ENCODE measurements at places on chromosomes 12 and 14.

DNA sequence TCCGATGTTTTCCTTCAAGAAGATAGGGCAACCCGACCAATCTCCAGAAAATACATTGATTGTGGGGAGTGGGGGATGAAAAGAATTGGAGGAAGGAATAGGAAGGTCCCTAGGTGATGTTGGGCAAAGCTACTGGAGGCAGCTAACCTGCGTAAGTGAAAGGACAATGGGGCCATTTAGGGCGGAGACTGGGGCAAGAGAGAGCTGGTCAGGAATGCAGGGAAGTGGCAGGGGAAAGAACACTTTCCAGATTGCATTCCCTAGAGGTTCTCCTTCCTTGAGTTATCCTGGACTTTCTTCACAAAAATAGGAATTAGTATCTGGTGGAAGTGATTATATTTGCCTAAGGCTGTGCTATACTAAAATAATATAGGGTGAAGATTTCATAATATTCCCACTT, 151.8 kb upstream of the HMGA2 start:
- DNase-seq, result no peak

DNA sequence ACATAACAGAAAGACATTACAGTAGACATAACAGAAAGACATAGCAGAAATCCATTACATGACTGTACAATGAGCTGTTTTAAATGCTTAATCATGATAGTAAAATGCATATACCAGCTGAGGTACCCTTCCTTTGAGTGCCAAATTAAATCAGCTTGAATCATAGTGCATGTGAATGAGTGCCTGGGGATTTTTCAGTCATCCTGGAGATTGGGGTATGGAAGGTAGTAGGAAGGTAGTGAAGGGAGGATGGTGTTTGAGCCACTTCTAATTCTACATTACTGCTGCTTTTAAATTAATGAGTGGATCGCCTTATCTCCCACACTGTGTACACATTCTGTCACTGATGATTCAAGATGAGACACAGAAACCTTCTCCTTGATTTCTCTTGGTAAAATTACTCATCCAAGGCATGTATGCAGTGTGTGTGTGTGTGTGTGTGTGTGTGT, 534.2 kb downstream of the LRFN5 start:
- DNase-seq, result no peak

GRCh38 chr12:116595672-116596071, 36.5 kb downstream of the MAP1LC3B2 start:
- no peak for DNase-seq

GRCh38 chr14:30906752-30907658, 32.6 kb downstream of the COCH start:
- DNase-seq, result no peak

DNA sequence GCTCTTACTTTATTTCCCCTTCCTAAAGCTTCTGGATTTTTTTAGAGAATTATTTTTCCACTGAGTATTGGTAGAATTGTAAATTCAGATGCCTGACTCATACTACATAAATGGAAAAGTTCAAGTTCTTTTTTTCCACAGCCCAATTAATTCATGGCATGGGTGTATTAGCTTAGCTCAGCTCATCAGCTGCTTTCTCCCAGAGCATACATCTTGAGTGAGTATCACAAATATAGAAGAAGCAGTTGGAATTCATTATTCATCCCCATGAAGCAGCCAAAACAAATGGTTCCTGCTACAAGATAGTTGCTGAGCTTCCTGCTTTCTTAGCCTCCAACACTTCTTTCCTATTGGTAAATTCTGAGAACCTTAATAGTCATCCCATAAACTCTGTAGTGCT, 105.1 kb downstream of the C12orf50 start:
- no peak for DNase-seq

- DNase-seq, result no peak
Measured at GRCh38 chr12:50542448-50542847, 37.7 kb downstream of the DIP2B start.
